ENCODE measurements at places on chromosomes 7 and 10. TPM values are rescaled to one million over a fixed set of nuclear protein-coding genes. Genes with fewer than 3 reads are reported as not detected.

Gene ELAPOR2
- 11.8 TPM for total RNA-seq

DNA sequence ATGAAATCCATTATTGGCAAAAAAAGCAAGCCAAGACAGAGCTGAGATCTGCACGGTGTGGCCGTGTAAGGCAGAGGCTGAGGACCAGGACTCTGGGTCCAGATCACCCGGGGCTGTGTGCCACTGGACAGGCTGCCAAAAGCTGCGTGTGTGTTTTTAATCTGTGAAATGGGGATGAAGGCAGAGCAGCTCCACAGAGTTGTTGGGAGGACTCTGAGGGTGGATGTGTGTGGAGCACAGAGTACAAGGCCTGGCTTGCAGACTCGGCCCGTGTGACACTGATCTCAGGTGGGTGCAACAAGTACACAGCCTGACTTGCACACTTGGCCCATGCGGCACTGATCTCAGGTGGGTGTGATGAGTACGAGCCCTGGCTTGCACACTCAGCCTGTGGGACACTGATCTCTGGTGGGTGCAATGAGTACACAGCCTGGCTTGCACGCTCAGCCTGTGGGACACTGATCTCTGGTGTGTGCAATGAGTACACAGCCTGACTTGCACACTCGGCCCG is 329.8 kb downstream of the DNAJB6 start:
- DNase-seq, result no peak

GRCh38 chr7:154914996-154915380 is 87.9 kb downstream of the PAXIP1 start:
- DNase-seq, result no peak

DNA sequence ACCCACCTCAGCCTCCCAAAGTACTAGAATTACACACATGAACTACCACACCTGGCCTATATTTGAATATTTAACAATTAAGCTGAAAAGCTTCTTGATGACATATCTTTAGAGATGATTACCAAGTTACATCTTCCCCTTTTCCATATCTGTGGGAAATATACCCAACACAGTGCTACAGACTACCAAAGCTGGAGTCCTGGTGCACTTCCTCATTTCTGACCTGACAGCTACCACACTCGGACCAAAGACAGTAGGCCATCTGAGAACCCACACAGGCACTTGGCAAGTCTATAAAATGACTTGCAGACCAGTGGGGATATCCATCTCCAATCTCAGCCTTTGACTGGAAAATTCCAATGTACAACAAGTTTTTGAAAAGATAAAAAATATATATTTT is 270.4 kb upstream of the KLF14 start:
- DNase-seq, result no peak

GRCh38 chr10:98236862-98237261 is 31.1 kb downstream of the LOXL4 start:
- DNase-seq, result no peak
